Renal pelvis (tissue), 12 donors: ENCODE measurements at places on chromosomes 6 and 20. TPM values are rescaled to one million over a fixed set of nuclear protein-coding genes. Genes with fewer than 3 reads are reported as not detected.

HNF4A gene
- polyA plus RNA-seq, result 73.1 TPM

TGM3 gene
- 0.68 TPM for polyA plus RNA-seq

KIF6 gene
- 4.1 TPM for polyA plus RNA-seq

TSPO2 gene
- polyA plus RNA-seq, result 0.60 TPM

EFCAB8 gene
- polyA plus RNA-seq, result 0.06 TPM

TRERF1 gene
- 15.8 TPM for polyA plus RNA-seq

NMBR gene
- polyA plus RNA-seq, result not detected

IRF4 gene
- polyA plus RNA-seq, result 0.55 TPM

BANF2 gene
- not detected for polyA plus RNA-seq

TTBK1 gene
- polyA plus RNA-seq, result 0.43 TPM

PRSS35 gene
- 37.5 TPM for polyA plus RNA-seq

SOX18 gene
- 14.1 TPM for polyA plus RNA-seq

TMEM74B gene
- polyA plus RNA-seq, result 5.7 TPM

SIRPB1 gene
- polyA plus RNA-seq, result 0.18 TPM

DNA sequence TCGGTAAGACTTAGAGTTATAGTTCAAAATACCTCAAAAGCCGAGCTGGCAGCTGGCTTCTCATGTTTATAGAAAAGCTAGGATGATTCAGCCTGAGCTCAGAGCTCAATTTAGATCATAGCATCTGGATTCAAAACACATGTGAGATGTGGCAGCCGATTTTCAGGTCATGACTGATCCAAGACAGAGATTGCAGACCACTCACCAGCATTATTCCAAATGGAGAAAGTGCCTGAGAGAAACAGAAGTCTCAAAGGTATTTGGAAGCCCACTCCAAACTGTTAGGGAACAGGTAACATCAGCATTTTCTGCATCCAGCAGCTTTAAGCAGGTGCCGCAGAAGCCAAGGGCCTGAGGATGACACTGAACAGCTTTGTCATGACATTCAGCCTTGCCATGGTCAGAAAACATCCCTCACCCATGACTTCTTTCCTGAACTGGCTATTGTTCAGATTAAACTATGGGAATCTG, 102.2 kb downstream of the BACH2 start:
- no peak for DNase-seq

GRCh38 chr6:18243302-18243893, 20.9 kb downstream of the DEK start:
- DNase-seq, result no peak

DNA sequence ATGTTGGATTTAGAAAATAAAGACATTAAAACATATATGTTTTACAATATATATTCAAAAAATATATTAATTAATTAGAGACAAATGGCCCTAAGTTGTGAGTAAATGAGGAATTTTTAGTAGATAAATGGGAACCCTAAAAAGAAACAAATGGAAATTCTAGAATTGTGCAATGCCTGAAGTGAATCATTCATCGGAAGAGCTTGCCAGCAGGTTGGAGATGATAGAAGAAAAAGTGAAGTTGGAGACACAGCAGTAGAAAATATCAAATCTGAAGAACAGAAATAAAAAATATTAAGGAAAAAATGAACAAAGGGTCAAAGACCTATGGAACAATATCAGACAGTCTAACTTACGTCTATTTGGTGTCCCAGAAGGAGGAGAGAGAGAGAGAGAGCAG, 109.4 kb upstream of the NEDD9 start:
- no peak for DNase-seq

DNA sequence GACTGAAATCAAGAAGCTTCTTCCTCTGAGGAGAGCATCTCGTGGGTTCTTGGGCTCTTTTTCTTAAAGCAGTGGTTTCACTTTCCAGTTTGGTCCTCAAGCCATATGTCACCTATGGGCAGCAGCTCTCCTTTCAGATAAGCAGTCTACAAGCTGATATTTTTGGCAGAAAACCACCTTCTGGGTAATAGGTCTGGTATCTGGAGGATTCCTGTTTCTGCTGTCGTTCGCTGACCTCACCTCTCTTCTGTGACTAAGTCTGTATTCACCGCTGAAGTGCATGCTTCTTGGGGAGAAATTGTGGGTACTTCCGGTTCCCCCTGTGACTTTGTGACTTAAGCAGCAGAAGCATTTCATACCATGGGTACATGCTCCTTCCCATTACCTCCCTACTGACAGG, 193.6 kb downstream of the EDN1 start:
- no peak for DNase-seq

DNA sequence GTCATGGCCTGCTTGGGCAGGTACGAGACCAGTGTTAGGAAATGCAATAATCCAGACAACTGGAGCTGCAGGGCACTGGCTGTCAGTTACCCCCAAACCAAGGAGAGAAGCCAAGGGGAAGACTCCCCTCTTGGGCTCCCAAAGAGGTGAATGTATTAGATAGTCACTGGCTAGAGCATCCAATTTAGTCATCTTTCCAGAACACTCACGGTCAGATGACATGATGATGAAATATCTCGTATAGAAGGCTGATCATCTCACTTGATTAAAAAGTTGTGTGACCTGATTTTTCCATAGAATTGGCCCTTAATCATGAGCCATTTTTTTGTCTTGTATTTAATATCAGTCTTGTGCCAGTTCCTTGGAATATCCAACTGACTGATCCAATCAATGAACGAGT, 40.7 kb downstream of the SLC22A3 start:
- no peak for DNase-seq

- DNase-seq, result no peak
Observed at GRCh38 chr6:21586300-21586699, 7.3 kb upstream of the SOX4 start.

DNA sequence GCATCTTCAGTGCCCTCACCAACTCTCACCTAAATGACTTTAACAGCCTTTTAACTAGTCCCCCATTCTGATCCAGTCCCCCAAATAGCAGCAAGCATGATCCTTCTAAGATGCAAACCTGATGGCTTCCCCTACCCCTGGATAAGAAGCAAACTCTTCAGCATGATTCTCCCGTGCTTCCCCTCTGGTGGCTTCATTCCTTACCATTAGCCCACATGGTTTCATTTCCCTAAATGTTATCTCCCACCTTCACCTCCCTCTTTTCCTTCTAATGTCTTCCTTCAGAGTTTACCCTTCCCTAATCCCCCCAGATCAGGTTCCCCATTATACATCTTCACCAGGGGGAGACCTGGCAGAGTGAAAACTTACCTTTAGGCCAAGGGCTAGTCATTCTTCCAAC, 4.0 kb upstream of the RAB5IF start:
- no peak for DNase-seq

DNA sequence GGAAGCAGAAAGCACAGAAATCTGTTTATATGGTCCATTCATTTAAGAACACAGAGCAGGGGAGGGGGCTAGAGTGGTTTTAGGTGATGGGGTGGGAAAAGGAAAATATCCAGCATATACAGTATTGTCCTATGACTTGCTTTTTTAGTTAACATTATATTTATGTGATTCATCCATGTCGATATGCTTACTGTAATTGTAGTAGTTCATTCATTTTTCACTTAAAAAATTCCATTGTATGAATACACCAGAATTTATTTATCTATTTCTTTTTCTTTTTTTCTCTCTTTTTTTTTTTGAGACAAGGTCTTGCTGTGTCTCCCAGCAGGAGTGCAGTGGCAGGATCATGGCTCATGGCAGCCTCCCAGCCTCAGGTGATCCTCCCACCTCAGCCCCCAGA, 9.6 kb upstream of the PRIM2 start:
- DNase-seq, result no peak

GRCh38 chr6:156956286-156956685, 179.1 kb downstream of the ARID1B start:
- DNase-seq, result no peak

- no peak for DNase-seq
Observed at GRCh38 chr6:81894788-81895271, 142.3 kb upstream of the TENT5A start.

- no peak for DNase-seq
Observed at GRCh38 chr20:10619427-10619826, 54.4 kb downstream of the JAG1 start.

DNA sequence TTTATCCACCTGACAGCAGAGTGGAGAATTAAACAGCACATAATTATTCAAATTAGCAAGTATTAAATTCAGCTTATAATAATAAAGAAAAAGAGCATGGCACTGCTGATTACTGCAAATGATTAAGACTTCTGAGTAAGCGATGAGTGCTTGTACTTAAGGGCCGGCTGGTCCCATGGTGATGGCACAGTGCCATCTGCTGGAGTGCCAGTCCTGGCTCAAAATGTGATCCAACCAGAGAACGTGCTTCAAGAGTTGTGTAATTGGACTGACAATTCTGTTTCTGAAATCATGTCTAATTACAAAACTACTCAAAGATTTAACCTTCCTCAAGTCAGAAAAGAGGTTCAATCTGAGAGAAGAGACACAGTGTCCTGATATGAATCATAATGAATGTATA, 181.6 kb upstream of the RGS17 start:
- peak; percentile 15 for DNase-seq

- DNase-seq, result no peak
Observed at GRCh38 chr20:19962958-19963357, 54.2 kb upstream of the NAA20 start.

- DNase-seq, result no peak
Observed at GRCh38 chr6:17867880-17868279, 119.6 kb downstream of the KIF13A start.

DNA sequence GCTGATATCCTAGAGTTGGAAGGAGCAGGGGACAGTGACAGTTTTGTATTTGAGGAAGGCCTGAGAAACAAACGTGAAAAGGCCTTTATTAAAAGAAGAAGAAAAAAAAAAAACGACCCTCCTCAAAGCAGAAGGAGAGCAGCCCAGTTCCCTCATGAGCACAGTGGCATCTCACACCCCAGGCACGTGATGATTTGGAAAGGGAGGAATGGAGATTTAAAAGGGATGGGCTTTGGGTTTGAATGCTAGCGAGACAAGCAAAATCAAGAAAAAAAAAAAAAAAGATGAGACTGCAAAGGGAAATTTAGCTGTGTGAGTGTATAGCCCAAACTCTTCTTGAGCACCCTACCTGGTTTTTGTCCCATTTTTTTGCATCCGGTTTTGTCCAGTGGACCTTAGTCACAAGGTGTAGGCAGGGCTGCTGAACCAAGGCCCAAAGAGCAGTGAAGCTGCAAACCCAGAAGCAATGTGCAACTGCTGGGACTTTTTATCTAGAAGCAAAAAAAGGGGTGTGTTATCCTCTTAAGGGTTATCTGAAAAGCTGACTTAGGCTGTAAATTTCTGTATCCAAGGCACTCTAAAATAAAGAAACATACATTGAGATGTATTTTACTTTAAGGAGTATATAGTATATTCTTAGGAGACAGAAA, 54.5 kb upstream of the RREB1 start:
- DNase-seq, result no peak

DNA sequence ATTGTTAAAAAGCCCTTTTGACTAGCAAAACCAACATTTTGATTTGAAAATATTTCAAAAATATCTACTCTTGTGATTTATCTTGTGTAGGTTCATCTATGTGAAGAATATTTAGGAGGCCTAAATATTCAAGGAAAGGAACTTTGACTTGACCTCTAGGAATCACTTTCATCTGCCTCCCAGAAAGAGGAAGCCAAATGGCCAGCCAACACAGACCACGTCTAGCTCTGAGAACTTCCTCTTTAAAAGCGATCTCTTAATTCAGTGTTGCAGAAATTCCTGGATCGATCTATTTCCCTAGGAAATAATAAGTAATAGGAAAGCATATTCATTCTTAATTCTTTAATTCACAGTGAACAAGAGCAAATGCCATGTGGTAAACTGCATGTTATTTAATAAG, 9.6 kb upstream of the MOXD1 start:
- no peak for DNase-seq

DNA sequence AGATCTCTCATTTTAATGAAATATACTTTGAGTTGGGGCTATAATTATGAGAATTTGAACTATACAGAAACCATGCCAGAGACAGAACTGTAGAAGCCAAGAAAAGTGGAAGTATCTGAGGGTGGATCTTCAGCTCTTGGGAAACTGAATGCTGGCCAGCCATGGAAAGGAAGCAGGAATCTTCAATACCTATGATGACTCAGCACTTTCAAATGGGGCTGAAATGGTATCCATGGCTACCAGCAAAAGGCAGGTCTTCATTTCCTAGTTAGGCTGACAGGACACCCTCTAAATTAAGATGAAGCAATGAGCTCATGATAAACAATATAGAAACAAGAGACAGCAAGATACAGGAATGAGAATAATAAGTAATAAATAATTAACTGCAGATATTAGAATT, 171.3 kb downstream of the COL21A1 start:
- DNase-seq, result no peak

DNA sequence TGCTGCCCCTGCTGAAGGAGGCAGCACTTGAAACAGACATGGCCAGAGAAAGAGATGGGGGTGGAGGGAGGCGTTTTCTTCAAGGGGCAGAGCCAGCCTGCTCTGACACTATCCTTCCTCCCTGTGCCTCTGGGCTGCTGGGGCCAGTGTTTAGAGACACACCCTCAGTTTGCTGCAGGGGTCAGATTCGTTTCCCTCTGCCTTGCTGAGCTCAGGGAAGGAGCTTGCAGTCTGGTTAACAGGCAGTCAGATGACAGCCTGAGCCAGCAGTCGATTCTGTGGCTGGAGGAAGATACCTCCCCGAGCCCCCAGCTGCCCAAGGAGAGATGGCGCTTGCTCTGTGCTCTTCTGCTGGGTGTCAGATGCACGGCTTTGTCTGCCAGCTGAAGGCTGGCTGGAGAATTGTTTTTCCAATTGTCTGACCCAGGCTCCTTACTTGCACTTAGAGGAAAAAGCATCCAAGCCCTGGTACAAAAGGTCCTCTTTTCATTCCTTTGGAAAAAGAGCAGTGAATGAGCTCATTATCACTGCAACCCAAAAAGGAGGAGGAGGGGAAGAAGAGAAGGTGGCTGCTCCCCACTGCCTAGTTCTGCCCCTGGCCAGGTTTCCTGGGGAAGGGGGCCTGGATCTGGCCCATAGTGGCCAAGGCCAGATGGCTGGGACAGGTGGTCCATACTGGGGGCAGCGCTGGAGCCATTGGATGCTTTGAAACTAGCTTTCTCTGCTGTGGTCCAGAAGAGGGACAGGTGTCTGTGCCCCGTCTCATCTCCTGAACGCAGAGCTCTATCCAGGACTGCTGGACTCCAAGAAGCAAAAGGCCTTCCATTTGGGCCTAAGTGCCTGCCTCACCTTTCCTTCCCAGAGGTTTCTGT, 88.2 kb downstream of the TCP11 start:
- no peak for DNase-seq

DNA sequence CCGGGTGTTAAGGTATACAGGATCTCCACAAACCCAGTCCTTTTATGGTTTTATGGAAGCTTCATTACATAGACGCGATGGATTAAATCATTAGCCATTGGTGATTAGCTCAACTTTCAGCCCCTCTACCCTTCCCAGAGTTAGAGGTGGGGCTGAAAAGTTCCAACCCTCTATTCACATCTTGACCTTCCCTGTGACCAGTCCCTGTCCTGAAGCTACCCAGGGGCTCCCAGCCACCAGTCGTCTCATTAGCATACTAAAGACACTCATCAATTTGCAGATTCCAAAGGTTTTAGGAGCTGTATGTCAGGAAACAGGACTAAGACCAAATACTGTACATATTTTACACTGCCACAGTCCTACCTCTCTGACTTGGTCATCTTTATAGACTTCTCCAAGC, 21.0 kb downstream of the KHDC1L start:
- no peak for DNase-seq

- no peak for DNase-seq
Observed at GRCh38 chr20:31979713-31980426, 11.9 kb downstream of the XKR7 start.
